ENCODE measurements at places on chromosomes 3 and 15. TPM values are rescaled to one million over a fixed set of nuclear protein-coding genes. Genes with fewer than 3 reads are reported as not detected.

- DNase-seq = no peak
Measured at GRCh38 chr3:72335458-72336095, 512.7 kb downstream of the SHQ1 start.

- DNase-seq = no peak
Measured at GRCh38 chr3:56971261-56971660, 89.2 kb upstream of the SPATA12 start.

DNA sequence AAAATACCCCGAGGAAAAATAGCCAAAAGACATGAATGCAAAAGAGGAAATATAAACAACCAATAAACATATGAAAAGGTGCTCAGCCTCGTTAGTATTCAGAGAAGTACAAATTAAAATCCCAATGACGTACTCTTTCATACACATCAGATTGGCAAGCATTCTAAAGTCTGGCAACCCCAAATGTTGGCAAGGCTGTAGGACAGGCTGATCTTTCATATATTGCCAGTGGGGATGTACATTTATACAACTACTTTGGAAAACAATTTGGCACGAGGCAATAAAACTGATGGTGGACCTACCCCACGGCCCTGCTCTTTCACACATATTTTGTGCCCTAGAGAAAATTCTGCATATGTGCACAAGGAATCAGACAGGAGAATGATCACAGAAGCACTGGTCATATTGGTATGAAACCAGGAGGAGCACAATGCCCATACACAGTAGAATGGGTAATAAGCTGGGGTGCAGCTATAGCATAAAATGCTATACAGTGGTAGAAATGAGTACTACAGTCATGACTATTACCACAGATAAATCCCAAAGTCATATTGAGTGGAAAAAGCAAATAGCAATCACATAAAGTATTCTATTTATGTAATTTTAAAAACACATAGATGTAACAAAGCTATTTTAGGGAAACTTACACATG, 176.0 kb upstream of the SLC24A5 start:
- DNase-seq = no peak

DNA sequence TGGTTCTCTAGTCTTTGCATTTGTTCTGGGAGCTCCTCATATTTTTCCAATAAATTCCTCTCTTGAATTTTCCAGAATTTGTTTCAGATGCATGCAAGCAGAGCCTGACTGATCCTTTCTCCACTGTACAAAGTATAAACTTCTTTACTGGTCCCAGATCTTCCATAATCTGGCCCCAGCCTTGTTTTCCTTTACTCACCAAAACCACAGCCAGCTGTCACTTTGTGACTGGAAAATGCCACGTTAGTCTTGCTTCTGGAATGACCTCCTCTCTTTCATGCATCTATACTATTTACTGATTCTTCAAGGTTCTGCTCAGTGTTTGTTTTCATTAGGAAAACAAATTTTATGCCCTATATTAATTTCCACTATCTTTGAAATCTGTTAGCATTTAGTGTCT, 60.4 kb upstream of the SPPL2A start:
- DNase-seq = no peak

- no peak for DNase-seq
Measured at GRCh38 chr3:72176537-72177041, 391.6 kb upstream of the PROK2 start.

The MAPKBP1 gene
- 12.5 TPM for total RNA-seq

Measured in body of pancreas (tissue), 4 donors.